ENCODE measurements at places on chromosomes 1 and 21.

DNA sequence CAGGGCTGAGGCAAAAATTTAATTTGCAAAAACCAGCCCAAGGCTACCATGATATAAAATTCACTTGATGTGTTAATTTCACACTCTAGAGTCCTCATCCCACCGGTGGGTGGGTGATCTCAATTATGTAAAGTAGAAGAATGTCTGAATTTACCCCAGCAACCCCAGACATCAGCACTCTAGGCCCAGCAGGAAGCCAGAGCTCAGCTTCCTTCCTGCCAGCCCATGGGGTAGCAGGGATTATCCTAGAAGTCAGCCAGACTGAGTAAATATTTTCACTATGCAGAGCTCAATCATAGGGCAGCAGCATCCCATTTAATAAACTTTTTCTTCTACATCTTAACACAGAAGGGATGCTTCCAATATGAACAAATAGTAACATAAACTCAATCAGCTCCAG, 71.0 kb downstream of the SIPA1L2 start:
- DNase-seq, result no peak

DNA sequence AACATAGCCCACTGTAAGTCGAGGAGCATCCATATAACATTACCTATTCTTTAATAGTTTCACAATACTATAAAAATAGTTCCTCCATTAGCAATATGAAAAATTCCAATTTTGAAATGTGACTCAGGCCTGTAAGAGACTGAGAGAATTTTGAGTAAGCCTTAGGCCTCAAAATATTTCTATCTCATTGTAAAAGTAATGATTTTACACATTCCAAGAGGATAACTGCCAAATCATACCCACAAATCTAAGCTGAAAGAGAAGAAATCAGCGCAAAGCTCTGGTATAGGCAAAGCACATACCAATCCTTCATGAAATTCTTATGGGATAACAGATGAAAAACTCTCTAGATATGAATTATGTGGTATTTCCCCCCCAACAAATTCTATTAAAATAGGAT, 144.1 kb downstream of the CDC42BPA start:
- no peak for DNase-seq

DNA sequence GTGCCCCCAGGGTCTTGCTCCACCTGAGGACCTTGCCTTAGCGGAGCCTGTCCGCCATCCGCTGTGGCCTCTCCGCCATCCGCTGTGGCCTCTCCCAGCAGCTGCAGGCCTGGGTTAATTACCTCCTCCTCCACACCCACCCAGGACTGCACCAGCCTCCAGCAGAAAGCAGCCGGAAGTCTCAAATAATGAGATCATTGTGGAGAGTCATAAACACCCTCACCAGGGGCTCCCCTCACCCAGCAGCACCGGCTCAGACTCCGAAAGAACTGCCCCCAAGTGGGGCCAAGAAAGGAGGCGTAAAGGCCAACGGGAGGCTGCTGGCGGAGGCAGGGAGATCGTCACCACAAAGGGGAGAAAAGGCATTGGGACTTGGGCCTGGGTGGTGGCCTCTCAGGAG, 10.7 kb upstream of the GPR153 start:
- DNase-seq, result no peak

GRCh38 chr1:5967351-5968160, 24.7 kb downstream of the NPHP4 start:
- no peak for DNase-seq

GRCh38 chr1:10556430-10557005, 81.8 kb downstream of the PEX14 start:
- no peak for DNase-seq

DNA sequence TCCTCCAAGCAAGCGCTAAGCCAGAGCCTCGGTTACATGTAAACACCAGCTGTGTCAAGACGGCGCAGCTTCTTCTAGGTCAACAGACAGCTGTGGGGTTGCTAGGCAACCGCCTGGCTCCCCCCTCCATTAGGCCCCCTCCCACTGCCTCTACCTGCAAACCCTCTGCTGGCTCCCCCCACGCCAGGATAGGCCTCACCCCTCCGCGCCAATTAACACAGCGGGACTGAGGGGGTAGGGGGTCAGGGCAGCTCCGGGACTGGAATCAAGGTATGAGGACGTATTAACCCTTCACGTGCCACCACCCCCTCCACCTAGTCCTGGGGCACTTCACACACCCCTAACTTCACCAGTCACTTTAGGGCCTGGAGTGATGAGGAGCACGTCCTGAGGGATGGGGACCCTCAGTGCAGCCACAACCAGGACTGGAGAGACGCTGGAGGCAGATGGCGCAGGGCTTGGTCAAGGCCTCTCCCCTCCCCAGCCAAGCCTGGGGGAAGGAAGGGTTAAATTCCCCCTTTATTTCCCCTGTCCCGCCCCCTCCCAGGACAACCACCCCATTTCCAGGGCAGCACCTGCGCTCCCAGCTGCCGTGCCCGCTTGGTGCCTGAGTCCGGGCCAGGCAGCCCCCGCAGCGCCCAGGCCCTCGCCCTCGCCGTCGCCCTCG, 37.4 kb upstream of the WASF2 start:
- peak; percentile 75 for DNase-seq

GRCh38 chr1:70485624-70486023, 74.6 kb downstream of the CTH start:
- DNase-seq, result no peak

GRCh38 chr1:100539836-100540536, 2.0 kb downstream of the GPR88 start:
- peak; percentile 31 for DNase-seq

- no peak for DNase-seq
These were observed 20.7 kb upstream of the GNG4 start for GRCh38 chr1:235670157-235670776.

GRCh38 chr1:46705408-46705807, 13.5 kb downstream of the EFCAB14 start:
- no peak for DNase-seq

DNA sequence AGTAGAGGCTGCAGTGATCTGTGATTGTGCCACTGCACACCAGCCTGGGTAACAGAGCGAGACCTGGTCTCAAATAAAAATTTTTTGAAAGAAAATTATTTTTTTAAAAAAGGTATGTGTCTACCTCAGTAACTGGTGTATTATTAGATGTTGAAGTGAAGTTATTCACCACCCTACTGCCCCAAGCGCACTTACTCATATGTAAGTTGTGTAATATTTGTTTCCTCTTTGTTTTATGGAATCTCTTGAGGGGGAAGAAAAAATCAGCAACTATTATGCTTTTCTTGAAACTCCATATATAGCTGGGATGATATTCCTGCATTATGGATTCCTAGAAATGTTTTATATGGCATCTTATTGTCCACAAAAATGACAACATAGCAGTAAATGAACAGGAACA, 21.3 kb downstream of the RBM15 start:
- DNase-seq, result no peak

GRCh38 chr1:244207935-244208244, 156.8 kb downstream of the ZBTB18 start:
- DNase-seq, result no peak

DNA sequence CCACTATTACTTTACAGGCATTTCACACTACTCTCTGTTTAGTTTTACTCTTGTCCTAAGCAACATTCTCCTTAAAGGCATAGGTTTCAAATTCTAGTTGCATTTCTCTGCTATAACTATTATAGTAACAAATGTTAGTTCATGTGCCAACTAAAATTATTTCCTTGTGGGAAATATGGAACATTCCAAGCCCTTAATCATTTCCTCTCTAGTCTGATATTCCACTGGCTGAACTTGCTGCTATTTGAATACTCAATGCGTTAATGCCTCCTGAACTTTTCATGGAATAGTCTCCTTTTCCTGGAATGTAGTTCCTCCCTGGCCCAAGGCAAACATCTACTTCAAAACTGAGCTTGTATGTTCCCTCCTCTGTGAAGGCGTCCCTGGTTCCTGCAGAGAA, 19.3 kb upstream of the TBX19 start:
- no peak for DNase-seq

DNA sequence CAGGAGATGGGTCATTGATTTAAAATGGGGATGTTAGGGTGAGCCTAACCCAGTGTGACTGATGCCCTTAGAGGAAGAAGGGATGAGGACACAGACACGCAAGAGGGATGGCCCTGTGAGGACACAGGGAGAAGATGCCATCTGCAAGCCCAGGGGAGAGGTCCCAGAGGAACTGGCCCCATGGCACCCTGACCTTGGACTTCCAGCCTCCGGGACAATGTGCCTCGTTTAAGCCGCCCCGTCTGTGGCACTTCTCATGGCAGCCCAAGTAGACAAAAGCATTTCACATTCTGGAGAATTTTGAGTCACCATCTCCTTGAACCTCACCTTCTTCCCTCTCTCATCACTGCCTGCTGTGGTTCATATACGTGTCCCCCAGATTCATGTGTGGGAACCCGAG, 20.1 kb upstream of the PCBP3 start:
- no peak for DNase-seq

- no peak for DNase-seq
These were observed 35.9 kb upstream of the SLC45A1 start for GRCh38 chr1:8281843-8282509.

DNA sequence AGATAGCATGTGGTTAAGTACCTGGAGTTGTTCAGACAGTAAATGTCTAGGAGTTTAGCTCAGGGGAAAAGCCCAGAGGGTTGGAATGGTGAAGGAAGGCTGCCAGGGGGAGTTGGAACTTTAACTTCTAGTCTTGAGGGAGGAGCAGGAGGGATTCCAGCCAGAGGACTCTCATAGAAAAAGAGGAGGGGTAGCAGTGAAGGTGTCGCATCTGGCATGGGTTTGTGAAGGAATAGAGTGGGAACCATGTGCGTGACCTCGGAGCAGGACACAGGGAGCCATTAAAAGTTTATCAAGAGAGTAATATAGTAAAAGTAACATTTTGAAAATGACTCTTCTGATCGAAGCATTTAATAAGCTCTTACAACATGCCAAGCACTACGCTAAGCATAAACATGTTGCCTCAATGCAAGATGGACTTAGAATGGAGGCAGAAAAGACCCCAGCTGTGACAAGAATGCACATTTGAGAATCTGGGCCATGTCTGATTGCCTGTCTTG, 632.4 kb upstream of the CAMK1G start:
- no peak for DNase-seq

DNA sequence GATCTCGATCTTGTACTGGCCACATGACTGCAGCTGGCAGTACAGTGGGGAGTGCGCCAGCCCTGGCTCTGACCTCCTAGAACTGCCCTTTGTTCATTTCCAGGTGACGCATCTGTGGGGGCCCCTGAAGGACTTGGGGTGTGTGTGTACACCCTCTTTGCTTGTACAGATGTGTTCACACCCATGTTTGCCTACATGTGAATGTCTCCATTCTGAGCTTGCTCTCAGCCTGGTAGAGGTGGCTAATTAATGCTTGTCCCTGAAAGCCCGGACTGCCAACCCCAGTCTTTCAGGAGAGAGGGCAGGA, 19.8 kb downstream of the TNFRSF1B start:
- DNase-seq, result no peak

DNA sequence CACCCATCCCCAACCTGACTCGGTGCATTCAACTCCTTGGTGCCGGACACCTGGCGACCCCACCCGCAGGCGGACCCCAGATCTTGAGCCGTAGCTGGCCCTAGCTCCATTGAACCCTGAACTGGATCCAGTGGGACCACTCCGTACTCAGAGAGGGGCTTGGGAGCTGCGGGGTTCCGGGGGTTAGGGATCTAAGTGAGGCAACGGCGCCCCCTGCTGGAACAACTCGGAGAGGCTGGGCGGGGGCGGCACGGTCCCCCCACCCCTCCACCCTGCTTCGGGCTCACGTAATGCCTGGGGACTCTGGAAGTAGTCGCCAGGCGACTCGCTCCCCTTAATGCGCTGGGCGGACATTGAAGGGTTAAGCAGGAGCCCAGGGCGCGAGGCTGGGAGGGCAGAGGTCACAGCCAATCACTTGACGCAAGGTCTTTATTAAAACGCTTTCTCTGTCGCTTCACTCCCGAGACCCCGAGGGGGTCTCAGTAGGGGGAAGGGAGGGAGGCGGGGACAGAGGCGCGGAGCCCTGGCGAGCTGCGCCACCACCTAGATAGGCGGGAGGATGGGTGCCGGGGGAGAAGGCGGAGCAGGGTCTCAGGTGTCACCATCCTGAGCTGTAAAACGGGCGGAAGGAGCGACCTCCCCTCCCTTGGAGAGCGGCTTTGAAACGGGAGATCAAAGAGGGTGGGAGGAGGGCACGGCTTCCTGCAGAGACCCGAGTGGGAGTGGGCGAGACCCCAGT, 704 bp upstream of the CRABP2 start:
- peak; percentile 88 for DNase-seq

- DNase-seq, result no peak
These were observed 389.7 kb downstream of the NCAM2 start for GRCh38 chr21:21387916-21388315.

DNA sequence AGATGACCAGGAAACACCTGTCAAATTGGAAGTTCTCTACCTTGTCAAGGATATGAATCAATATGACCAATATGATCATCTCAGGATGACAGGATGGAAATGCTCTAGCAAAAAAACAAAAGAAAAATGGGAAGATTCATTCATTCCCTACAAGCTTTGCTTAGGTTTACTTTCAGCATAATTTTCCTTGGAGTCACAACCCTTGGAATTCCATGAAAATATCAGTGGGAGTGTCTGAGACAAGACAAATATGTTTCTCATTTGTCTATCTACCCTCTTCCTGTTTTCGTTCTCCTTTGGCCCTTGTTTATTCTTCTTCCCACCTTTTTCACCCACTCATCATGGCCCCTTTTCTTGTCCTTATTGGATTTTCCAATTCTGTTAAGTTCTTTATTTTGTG, 50.6 kb downstream of the COLGALT2 start:
- no peak for DNase-seq

GRCh38 chr1:59427155-59427554, 130.3 kb downstream of the FGGY start:
- DNase-seq, result no peak

DNA sequence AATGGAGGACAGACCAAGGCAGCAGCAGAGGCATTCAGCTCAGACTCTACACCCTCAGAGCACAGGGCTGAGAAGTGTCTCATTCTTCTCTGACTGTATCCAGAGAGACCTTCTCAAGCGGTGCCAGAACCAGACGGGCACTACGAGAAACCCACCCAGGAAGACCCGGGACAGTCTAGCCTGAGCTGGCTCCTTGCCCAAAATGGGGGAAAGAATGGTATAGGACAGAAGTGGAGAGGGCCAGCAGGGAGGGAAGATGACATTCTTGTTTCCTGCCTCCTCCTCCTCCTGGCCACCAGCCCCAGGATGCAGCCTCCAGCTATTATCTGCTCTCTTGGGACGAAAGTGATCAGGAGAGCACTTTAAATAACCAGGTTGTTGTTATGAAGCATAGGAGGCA, 22.6 kb upstream of the PRELP start:
- no peak for DNase-seq

DNA sequence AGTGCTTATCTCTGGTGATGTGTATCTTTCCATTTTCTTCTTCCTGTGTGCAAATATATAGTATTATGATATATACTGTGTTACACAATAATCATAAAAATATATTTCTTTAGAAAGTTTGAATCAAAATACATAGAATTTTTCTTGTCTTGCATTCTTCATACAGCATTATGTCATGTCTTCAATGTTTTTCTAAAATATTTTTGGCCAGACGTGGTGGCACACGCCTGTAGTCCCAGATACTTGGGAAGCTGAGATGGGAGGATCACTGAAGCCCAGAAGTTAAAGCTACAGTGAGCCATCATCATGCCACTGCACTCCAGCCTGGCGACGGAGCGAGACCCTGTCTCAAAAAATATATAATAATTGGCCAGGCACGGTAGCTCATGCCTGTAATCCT, 41.6 kb downstream of the IL6R start:
- DNase-seq, result no peak
